ENCODE measurements at places on chromosomes 6 and 20.

DNA sequence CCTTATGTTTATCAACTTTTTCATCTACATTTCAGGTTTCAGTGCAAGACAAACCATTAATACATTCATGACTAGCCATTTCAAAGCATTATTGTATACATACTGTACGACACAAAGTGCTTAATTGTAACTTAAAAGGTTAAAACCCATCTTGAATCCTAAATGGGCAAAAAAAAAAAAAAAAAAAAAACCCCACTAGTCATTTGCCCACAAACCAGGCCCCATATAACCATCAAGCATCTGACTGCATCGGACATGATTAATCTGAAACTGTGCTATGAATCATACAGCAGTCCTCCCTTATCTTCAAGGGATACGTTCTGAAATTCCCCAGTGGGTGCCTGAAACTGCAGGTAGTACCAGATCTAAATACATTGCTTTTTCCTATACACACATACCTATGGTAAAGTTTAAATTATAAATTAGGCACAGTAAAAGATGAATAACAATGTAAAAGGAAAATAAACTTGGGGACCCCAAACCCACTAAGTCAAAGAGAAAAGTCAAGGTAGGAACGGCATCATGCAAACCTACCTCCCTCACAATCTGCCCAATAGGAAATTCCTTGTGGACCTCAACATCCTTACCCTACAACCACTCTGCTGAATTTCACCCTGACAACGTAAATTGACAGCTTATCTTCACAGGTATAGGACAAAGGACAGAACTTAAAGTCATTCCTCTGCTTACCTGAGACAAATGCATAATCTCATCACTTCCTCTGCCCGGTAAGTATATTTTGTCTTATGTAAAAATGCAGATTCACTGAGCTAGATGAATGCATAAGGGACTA lies 14.3 kb downstream of the B4GALT5 start:
- no peak for DNase-seq

DNA sequence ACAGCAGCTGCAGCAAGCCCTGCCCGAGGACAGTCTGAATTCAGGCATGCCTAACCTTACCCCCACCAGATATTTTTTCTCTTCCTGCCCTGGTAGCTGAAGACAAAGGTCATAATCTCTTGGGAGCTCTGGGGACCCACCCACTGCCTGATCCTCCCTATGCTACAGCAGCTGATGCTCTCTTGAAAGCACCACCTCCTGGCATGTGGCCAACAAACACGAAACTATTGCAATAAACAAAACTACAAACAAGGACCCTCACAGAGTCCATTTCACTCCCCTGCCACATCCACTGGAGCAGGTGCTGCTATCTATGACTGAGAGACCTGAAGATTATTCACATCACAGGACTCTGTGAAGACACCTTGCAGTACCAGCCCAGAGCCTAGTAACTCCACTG lies 238.5 kb upstream of the HS3ST5 start:
- no peak for DNase-seq

- no peak for DNase-seq
Measured at GRCh38 chr6:72245565-72245964, 359.2 kb downstream of the RIMS1 start.

GRCh38 chr6:16081326-16081725 lies 47.6 kb upstream of the MYLIP start:
- no peak for DNase-seq
